ENCODE measurements at places on chromosomes 5 and 9.

DNA sequence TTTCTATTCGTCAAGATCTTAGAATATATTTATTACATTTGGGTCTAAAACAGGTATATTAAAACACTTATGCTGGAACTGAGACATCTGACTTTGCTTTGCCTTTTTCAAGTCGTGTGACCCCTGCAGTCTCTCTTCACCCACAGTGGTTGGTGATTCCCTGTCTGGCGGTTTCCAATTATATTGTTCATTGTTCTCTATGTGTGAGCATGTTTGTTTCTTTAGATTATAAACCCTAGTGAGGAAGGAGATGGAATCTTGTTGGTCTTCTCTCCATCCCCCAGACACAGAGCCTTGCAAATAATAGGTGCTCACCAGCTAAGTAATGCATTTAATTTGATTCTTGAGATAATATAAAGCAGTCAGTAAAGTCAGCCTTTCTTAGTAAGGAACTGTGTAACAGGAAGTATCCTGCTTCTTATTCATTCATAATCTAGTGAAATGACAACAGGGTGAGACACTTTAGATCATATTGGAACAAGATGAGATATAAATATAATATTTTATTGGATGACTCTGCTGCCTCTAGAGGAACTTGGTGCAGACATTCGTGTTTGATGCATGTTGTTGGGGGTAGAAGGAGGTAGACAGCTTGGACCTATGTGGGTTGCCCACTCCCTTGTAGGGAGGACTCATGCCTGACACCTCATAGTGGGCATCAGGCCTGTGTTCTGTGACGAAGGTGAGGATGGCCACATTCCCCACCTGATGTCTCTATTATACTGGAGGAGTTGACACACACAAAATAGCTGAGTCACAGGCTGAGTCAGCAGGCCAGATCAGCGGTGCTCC is 88.1 kb downstream of the FGF1 start:
- peak; percentile 43 for DNase-seq

GRCh38 chr5:135018457-135018856 is 15.6 kb downstream of the PITX1 start:
- DNase-seq, result no peak

DNA sequence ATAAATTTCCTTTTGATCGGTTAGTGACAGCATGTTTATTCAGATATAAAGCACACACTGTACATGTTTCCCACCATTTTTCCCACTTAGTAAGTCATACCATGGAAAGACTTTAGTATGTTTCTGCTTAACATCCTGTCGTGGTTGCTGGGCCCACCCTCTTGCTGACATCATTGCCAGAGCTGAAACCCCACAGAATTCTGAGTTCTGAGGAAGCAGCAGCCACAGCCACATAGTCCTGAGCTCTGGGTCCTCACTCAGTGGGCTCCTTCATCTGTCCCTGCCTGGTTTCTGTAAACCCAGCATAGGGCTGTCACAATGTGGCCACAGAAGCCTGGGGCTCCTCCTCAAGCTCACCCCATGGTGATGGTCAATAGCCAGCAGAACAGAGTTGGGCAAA is 441.5 kb downstream of the ENC1 start:
- DNase-seq, result no peak

GRCh38 chr5:173290477-173291131 is 37.6 kb downstream of the STC2 start:
- no peak for DNase-seq

DNA sequence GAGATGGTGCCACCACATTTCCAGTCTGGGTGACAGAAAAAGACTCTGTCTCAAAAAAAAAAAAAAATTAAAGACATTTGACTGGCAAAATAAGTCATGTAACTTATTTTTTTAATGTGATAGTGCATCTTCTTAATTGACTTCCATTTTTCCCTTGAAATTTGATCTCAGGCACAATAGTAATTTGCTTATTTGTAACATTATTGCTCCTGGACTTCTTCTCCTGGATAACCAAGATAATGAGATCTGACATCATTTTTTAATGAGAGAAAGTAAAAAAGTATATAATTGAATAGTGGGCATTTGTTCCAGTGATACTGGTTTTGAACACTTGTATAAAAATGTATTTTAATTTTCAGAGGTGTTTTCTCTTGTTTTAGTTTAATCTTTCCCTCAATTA is 3.5 kb downstream of the ARHGEF28 start:
- no peak for DNase-seq

GRCh38 chr9:127059030-127059429 is 63.4 kb downstream of the ANGPTL2 start:
- DNase-seq, result no peak

GRCh38 chr9:95642189-95642588 is 125.4 kb upstream of the PTCH1 start:
- DNase-seq, result no peak

DNA sequence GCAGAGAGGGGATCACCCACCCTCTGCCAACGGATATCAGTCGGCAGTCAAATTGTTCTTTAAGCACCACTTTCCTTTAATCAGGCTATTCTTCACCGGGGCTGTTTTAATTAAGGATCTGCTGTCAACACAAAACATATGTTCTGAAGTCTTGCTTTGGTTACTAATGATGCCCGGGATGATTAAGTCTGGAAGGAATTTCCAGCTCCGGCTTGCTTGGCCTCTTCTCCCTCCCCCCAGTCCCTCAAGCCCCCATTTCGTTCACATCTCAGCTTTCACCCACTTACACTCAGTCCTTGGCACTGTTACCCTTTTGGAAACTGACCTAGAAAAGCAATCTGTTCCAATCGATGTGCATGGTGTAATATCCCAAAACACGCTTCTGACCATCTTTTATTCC is 74.7 kb downstream of the MSX2 start:
- no peak for DNase-seq

- no peak for DNase-seq
These were observed 296.0 kb downstream of the SPOCK1 start for GRCh38 chr5:137203011-137203632.

- DNase-seq, result no peak
These were observed 8.6 kb downstream of the RUFY1 start for GRCh38 chr5:179558932-179559283.

- DNase-seq, result no peak
These were observed 323.9 kb upstream of the RORB start for GRCh38 chr9:74173284-74173683.

DNA sequence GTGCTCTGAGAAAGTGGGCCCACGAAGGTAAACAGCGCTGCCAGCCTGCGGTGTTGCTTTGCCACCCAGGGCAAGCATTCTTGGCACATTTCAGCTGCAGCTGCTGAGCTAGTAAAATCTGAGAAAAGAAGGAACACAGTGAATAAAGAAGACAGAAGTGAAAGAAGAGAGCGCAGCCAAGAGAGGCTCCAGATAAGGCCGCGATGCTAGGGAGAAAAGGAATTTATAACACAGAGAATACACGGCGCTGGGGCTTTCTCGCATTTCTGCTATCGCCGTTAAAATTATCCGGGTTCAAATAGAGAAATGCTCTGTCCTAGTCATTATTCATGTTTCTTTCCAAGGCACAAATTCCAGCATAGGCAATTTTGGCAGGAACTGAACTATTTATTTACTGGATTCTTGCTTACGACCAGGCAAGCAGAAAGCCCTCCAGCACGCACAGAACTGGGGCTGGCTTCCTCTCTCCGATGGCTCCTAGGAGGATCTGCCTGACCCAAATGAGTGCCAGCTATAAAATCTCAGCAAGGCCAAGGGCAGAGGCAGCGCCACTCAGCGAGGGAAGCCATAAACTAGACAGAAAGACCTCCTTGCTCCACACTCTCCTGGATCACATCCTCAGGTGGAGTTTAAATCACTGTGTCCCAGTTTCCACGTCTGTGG is 111.2 kb downstream of the ATPSCKMT start:
- no peak for DNase-seq

GRCh38 chr9:78146241-78146640 is 89.6 kb upstream of the CEP78 start:
- DNase-seq, result no peak

DNA sequence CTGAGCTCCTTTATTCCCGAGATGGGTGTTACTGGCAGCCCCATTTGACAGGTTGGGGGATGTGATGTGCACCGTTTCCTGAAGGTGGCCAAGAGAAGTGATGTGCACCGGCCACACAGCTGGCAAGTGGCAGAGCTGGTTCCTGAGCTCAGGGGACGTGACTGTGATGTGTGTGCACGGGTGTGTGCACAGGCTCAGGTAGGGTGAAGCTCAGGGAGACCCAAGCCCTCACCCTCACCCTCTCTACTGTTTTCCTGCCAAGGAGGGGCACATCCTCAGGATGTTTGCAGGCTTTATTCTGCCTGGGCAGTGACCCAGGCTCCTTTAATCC is 56.6 kb downstream of the WWC1 start:
- DNase-seq, result no peak

DNA sequence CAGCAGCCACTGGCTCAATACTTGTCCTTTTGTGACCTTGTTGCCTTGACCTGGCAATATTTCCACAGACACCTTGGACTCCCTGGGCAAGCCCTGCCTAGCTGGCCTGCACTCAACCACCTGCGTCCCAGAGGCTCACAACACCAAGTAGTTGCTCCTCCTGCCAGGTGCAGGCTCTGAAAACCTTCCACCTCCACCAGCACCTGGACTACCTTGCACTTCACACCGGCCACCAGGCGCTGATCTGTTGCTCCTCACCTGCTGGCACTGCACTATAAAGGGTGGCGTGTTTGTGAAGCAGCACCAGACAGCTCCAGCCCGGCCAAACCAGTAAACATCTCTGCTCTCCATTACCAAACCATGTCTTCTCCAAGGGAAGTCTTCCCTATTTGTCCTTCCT is 997.7 kb downstream of the PTPRD start:
- DNase-seq, result no peak

GRCh38 chr5:68405784-68406743 is 190.5 kb downstream of the PIK3R1 start:
- DNase-seq, result no peak

DNA sequence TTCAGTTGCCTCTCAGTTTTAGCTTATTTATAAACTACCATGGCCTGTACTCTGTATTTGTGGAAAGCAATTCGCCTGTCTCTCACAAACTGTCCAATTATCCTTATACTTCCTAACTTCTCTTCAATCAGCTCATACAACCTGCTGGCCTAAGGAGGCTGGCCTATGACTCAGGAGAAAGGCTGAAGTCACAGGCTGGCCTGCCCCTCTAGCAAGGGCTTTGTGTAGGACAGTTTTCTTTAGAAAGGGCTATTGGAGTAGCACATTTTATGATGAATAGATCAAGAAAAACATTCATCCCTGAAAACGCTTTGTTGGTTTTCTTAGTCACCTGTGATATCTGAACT is 988.7 kb upstream of the ARRDC3 start:
- no peak for DNase-seq

DNA sequence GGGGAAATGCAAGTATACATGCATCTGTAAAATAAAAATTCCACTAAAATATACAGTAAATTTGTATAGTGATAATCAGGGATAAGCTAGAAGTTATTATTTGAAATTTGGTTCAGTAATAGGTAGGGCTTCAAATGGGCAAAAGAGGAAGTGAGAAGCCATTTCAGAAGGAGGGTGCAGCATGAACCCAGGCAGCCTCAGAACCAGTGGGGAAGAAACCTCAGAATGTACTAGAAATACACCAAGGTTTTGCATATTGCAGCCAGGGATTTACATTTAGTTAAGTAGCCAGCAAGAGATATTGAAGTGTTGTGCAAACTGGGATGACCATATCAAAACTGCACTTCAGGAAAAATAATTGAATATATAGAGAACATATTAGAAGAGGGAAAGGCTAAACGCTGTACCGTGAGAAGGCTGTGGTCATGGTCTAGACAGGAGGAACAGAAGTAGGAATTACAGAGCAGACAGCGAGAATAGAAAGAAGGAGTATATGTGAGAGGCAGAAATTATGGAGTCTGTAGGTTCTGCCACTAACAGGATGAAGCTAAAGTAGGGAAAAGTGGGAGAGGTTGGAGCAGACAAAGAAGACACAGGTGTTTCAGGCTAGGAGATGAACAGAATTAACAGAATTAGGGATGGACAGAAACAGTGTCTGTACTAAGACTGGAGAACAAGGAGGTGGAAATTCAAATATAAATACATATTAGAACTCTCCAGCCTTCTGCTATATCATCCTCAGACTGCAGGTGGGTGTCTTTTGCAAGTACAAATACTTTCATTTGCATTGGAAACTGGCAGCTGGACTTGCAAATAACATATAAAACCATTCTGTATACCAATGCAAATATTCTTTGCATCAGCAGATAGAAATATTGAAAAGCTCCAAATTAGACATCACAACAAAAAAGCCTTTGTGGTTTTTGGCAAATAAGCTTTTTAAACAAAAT is 335.6 kb downstream of the ZNF608 start:
- DNase-seq, result no peak

- no peak for DNase-seq
These were observed 72.1 kb downstream of the LRSAM1 start for GRCh38 chr9:127523312-127523851.

DNA sequence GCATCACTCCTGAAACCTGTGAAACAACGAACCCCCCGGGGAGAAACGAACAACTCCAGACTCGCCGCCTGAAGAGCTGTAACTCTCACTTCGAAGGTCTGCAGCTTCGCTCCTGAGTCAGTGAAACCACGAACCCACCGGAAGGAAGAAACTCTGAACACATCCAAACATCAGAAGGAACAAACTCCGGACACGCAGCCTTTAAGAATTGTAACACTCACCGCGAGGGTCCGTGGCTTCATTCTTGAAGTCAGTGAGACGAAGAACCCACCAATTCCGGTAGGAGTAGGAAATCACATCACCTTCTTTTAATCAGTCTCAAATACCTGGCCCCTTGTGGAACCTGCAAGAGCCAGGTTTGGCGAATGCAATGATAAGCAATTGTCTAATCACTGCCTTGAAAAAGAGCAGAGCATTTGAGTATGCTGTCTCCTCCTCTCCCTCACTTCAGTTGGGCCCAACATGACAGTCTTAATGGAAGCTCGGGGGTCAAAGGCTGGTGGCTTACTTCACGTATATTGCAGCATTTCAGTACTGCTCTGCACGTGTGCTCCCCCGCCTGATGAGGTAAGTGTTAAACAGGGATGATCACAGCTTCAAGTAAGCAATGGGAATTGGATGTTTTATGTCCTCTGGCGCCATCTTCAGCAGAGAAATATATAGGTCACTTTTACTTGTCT is 473 bp downstream of the IRGM start:
- DNase-seq, result peak; percentile 5

- DNase-seq, result no peak
These were observed 34.0 kb downstream of the CDK5RAP2 start for GRCh38 chr9:120545701-120546550.

- DNase-seq, result no peak
These were observed 96.0 kb downstream of the LIX1 start for GRCh38 chr5:97046270-97046982.

DNA sequence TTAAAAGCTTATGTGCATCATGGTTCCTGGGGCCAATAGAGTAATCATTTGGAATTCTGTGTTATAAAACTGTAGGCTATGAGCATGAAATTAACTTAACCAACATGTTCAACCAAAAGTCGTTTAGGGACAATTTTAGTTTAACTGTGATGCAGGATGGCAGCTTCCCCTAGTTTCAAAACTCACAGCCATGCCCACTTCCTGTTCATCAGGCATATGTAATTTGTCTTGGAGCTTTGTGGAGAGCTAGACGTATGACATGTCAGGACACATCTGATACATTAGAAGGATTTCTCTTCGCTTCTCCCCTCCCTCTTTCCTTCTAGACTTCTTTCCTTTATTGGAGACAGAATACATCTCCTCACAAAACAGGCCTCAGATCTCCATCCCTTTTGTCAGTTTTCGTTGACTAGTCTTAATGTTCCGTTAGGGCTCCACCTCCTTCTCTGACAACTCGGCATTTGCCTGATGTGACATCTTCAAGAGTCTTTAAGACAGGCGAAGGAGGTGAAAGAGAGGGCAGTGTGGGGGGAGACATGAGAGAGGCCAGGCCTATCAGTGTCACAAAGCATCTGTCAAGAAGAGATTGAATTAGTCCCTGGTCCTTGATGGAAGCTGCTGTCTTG is 176.0 kb downstream of the MSX2 start:
- no peak for DNase-seq

- DNase-seq, result no peak
These were observed 4.3 kb upstream of the IL17B start for GRCh38 chr5:149383399-149383798.

Measured in occipital lobe (tissue), 3 donors.